ENCODE measurements at places on chromosomes 3 and 15.

- peaks cover 23% of the 10 kb centered on the region for H3K4me1 ChIP-seq
- no peak for DNase-seq
- H3K27me3 ChIP-seq, result no peaks in the 10 kb centered on the region
- H3K4me3 ChIP-seq, result no peak overlapping the region
- no peak overlapping the region for H3K27ac ChIP-seq
Observed at GRCh38 chr3:111627092-111627491, 31.9 kb upstream of the ZBED2 start.

GRCh38 chr3:183619010-183619409 is 16.4 kb upstream of the KLHL24 start:
- no peak for DNase-seq
- H3K4me3 ChIP-seq, result no peak overlapping the region
- H3K4me1 ChIP-seq, result no peaks in the 10 kb centered on the region
- peaks cover 1% of the 10 kb centered on the region for H3K27me3 ChIP-seq
- H3K36me3 ChIP-seq, result no peaks in the 10 kb centered on the region
- H3K27ac ChIP-seq, result no peak overlapping the region

- no peak overlapping the region for H3K4me3 ChIP-seq
- H3K36me3 ChIP-seq, result peaks cover 2% of the 10 kb centered on the region
- peaks cover 29% of the 10 kb centered on the region for H3K4me1 ChIP-seq
- DNase-seq, result no peak
Observed at GRCh38 chr15:65920825-65921309, 51.6 kb downstream of the RAB11A start.

GRCh38 chr3:152865668-152866245 is 30.8 kb downstream of the P2RY1 start:
- H3K27me3 ChIP-seq, result no peaks in the 10 kb centered on the region
- H3K4me1 ChIP-seq, result no peaks in the 10 kb centered on the region
- no peaks in the 10 kb centered on the region for H3K36me3 ChIP-seq
- DNase-seq, result no peak
- H3K27ac ChIP-seq, result no peak overlapping the region

- H3K4me1 ChIP-seq, result no peaks in the 10 kb centered on the region
- H3K27ac ChIP-seq, result no peak overlapping the region
- H3K27me3 ChIP-seq, result peaks cover 6% of the 10 kb centered on the region
- DNase-seq, result no peak
- no peak overlapping the region for H3K4me3 ChIP-seq
Observed at GRCh38 chr3:136120373-136121348, 75.5 kb downstream of the MSL2 start.

- no peak overlapping the region for H3K27ac ChIP-seq
- H3K36me3 ChIP-seq, result peaks cover 5% of the 10 kb centered on the region
- no peak for DNase-seq
- H3K4me1 ChIP-seq, result peaks cover 60% of the 10 kb centered on the region
- no peak overlapping the region for H3K4me3 ChIP-seq
Observed at GRCh38 chr3:177105623-177106022, 91.7 kb downstream of the TBL1XR1 start.

GRCh38 chr15:92130244-92130643 is 263.4 kb upstream of the ST8SIA2 start:
- no peaks in the 10 kb centered on the region for H3K27me3 ChIP-seq
- no peak for DNase-seq
- H3K27ac ChIP-seq, result no peak overlapping the region
- H3K4me1 ChIP-seq, result no peaks in the 10 kb centered on the region
- no peak overlapping the region for H3K4me3 ChIP-seq

All from activated CD4-positive, alpha-beta T cell treated with anti-CD3 and anti-CD28 coated beads for 36 hours (primary cell).